Fibroblast of lung (primary cell): ENCODE measurements at places on chromosomes 11 and 22.

- DNase-seq, result peak; percentile 75
Observed at GRCh38 chr11:126334659-126335462, 20.6 kb upstream of the ST3GAL4 start.

- DNase-seq, result peak; percentile 46
Observed at GRCh38 chr22:39518996-39519680, 1.2 kb upstream of the ATF4 start.

- DNase-seq, result no peak
Observed at GRCh38 chr11:5922749-5923426, 19.2 kb upstream of the OR56A3 start.

DNA sequence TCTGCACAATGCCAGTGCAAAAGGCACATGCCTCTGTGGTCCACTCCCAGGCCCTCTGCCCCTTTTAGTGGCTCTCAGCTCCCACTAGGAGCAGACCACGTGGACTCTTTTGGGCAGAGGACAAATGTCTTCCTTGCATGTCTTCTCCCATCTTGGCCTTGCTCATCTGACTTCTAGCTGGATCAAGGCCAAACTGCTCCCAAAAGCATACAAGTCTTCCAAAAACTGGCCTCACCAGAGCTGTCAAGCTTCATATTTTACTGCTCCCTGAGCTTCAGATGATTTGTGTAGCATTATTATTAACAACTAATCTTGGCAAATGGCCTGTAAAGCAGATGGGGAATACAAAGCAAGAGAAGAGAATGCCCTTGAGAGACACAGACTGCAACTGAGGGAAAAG, 6.9 kb downstream of the SMPD1 start:
- DNase-seq, result no peak

DNA sequence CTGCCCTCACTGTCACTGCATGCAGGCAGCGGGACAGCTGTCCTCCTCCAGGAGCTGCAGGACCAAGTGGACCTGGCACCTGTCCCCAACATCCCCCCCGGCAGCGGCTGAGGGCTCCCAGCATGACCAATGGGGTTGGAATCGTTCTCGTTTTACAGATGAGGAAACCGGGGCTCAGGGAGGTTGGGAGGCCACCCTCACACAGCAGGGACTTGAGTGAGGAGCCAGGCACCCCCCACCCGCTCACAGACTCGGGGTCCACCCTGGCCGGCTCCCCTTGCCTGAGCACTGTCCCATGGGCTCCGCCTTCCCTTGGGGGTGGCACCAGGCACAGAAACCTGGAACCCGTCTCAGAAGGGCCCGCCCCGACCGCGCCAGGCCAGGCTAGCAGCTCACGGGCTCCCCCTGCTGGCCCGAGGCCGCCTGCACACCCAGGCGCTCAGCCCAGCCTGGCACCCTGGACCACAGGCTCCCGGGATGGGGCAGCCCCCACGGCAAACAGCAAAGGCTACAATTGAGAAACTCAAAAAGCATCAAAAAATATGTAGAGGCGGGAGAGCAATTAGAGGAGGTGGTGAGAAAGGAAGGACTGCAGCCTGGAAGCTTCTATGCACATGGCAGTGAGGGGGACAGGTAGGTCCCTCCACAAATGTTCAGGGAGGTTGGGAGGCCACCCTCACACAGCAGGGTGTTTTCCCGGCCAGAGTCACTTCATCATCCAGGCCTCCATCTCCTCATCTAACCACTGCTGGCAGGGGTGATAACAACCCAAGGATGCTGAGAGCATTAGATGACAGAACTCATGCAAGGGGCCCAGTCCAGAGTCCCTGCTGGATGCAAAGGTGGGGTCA, 12.8 kb downstream of the MACROD1 start:
- DNase-seq, result peak; percentile 22

GRCh38 chr22:50699001-50699755, 26.6 kb downstream of the SHANK3 start:
- DNase-seq, result no peak

- DNase-seq, result no peak
Observed at GRCh38 chr11:124190298-124191139, 7.4 kb downstream of the OR10D3 start.

DNA sequence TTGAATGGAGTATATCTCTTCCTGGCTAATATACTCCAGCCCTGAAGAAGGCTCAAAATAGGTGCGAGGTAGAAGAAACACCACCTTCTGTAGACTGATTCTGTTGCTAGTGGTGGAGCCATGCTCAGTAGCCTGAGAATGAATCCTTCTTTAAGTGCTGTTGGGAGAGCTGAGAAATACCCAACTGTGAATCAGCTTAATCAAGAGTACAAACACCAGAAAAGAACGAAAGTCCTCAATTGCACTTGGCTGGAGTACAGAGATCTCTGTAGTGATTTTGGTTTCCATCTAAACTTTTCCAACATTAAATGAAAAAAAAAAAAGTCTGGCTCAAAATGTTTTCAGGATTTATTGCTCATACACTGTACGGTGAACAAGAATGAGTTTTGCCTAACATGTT, 619.1 kb downstream of the METTL15 start:
- DNase-seq, result no peak

- no peak for DNase-seq
Observed at GRCh38 chr11:11083441-11083840, 225.6 kb upstream of the ZBED5 start.

DNA sequence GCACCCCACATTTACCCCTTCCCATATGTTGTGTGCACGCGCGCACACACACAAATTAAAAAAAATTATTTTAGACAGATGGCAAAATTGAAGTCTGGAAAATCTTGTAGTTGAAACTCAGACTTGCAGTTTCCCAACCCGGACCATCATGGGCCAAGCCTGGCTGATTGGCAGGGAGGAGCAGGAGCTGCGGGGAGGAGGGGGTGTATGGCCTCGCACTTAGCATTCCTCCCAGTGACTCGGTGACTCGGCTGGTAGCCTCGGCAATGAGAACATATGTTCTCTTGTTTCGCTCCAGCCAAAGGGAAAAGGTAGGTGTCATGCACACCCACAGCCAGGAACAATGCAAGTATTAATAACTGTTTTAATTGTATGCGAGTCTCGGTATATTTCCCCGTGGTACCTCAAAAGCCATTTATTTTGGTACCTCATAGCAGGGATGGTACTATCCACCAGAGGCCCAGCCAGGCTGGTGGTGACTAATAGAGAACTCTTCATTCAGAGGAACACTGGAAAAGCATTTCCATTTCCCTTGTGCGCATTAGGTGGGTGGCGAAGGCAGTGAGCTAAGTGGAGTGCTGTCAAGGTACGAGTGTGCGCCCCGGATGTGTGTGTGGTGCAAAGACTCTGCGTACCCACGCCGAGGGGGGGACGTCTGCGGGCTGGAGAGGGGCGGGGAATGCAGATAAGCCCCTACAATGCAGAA, 92.5 kb downstream of the DSCAML1 start:
- DNase-seq, result no peak

DNA sequence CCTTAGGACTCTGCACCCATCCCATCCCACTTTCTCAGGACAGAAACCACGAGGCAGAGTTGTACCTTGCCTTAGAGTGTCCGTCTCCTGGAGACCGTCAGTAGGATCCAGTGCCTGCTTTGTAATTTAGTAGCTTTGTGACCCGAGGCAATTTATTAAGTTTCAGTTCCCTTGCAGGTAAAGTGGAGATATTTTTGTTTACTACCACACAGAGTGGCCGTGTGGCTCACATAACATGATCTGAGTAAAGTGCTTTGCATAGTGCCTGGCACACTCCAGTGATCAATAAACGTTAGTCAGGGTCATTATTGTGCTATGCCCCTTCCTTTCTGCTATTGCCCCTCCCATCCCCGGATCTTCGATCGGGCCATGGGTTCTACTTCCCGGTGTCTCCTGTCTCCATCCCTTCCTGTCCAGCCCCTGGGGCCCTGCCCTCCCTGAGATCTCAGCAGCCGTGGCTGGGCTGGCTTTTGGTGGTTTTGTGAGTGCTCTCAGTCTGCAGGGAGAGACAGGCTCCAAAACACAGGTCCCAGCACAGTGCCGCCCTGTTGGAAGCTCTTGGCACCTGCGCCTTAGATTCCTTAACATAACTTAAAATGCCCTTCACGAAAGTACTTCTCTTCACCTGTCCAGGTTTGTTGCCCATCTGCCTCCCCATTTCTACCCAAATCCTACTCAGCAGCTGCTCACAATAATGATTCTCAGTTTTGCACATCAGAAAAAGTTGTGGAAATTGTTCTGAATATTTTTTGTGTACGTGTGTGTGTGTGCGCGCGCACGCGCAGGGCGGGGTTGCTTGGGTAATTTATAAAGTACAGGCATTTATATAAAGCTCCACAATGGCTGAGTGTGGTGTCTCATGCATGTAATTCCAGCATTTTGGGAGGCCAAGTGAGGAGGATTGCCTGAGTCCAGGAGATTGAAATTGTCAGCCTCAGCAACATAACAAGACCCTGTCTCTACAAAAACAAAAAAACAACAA, 753.7 kb downstream of the NTM start:
- no peak for DNase-seq

GRCh38 chr11:78737891-78738290, 163.2 kb upstream of the NARS2 start:
- no peak for DNase-seq

GRCh38 chr11:49851971-49852389, 100.2 kb upstream of the OR4C13 start:
- no peak for DNase-seq

DNA sequence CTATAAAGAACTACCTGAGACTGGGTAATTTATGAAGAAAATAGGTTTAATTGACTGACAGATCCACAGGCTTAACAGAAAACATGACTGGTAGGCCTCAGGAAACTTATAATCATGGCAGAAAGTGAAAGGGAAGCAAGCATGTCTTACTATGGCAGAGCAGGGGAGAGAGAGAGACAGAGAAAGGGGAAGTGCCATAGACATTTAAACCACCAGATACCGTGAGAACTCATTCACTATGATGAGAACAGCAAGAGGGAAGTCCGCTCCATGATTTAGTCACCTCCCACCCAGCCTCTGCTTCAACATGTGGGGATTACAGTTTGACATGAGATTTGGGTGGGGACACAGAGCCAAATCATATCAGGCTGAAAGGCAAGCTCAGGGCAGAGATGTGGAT, 327.1 kb upstream of the DDI1 start:
- no peak for DNase-seq

- peak; percentile 61 for DNase-seq
Observed at GRCh38 chr11:133965031-133965601, 8.3 kb upstream of the IGSF9B start.

DNA sequence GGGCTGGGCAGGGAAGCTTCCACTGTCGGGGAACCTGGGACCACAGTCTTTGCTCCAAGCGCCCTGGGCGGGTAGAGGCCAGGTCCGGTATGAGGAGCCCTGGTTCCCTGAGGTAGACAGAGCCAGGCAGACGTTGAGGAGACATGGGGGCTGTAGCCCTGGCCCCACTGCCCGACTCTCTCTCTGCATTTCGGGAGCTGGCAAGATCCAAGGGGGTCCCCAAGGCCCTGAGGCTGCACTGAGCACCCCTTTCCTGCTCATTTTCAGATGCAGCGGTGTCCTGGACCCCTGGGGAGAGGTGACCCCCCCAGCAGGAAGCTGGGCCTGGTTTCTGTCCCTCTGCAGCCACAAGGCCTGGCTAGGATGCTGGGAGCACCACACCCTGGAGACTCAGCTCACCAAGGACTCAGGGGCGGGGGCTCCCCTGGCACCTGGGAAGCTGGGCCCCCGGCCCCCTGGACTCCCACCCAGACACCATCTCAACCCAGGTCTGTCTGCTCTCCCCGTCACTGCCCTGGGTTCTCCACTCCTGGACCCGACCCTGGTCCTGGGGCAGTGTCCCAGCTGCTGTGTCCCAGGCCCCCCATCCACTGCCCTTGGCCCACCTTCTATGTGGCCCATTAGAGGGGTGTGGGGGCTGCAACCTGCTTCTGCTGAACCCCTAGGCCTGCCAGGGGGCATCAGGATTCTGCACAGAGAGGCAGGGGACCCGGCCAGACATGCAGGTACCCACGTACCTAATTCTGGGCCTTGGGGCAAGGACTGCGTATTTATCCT, 15.0 kb upstream of the MUC6 start:
- no peak for DNase-seq

DNA sequence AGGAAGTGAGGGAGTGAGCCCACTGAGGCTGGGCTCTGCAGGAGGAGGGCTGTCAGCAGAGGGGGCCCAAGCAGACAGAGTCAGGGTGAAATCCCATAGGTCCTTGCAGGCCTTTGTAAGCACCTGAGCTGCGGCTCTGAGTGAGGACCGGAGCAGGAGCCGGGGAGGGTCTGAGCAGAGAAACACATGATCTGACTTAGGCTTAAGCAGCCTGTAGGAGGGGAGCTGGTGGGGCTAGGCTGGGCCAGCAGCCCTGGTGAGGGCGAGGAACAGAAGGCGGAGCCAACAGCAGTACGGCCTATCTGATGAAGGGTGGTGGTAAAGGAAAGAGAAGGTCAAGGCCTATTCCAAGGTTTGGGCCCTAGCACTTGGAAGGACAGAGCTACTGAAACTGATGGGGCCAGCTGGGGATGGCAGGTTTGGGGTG, 26.9 kb upstream of the CBX7 start:
- DNase-seq, result no peak

GRCh38 chr11:46535688-46536087, 58.1 kb downstream of the AMBRA1 start:
- no peak for DNase-seq

DNA sequence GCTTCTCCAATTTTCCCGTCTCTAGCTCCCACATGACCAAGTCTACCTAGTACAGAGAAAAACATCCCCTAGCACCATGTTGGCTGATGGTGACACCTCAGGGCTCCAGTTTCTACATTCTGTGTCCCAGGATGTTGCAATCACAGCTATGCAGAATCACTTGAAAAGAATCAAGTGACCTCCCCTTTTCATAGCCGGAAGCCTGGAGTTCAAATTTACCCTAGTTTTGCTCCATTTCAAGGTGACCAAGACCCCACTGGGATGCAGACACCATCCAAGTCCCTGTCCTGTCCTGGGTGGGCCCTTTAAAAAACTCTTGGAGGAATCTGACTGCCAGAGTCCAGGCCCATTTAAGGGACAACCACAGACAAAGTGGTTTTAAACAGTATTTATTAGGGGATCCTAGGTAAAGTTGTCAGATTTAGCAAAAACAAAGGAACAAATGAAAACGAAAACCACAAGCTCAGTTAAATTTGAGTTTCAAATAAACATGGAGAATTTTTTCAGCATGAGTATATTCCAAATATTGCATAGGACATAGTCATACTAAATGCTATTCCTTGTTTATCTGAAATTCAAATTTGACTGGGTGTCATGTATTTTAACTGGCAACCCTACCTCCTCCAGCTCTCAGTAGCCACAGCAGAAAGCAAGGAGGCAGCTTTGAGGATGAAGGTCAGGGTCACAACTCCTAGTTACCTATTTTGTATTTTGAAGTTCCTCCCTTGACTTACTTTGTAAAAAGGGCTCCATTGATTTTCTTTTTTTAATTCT, 52.4 kb downstream of the MIAT start:
- peak; percentile 69 for DNase-seq

DNA sequence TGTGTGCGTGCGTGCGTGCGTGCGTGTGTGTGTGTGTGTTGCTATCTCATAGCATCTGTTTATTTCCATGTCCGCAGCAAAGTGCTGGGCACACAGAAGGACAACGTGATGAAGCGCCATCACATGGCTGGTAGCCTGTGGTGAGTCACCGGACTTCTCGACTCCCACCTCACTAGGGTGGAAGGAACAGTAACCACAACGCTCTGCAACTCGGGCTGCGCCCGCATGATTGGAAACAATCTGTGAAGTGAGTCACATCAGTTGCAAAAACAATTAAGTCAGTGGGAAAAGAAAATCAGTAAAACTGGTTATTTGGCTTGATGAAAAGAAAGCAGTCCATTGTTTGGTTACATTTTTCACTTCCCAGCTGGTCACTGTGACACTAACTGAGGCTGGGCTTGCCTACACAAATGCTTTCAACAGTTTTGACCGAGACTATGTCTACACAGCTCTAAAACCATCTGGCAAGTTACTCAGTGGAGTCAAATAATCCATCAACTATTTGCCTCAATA, 437.3 kb upstream of the CADM1 start:
- DNase-seq, result peak; percentile 93

- DNase-seq, result no peak
Observed at GRCh38 chr11:44695169-44695833, 31.5 kb upstream of the TSPAN18 start.
